ENCODE measurements at places on chromosomes 3 and 15.
A peak's percentile ranks its signal among the peaks of the same experiment; 100 is the strongest.

- no peak for DNase-seq
Measured at GRCh38 chr3:107268469-107268868, 108.8 kb upstream of the CCDC54 start.

GRCh38 chr3:114293838-114294535 lies at the start of gene TIGIT:
Gene TIGIT, plus strand, starts transcription at chr3:114294028. Its CDS starts 34 bp downstream, at chr3:114294062.
- no peak for DNase-seq

DNA sequence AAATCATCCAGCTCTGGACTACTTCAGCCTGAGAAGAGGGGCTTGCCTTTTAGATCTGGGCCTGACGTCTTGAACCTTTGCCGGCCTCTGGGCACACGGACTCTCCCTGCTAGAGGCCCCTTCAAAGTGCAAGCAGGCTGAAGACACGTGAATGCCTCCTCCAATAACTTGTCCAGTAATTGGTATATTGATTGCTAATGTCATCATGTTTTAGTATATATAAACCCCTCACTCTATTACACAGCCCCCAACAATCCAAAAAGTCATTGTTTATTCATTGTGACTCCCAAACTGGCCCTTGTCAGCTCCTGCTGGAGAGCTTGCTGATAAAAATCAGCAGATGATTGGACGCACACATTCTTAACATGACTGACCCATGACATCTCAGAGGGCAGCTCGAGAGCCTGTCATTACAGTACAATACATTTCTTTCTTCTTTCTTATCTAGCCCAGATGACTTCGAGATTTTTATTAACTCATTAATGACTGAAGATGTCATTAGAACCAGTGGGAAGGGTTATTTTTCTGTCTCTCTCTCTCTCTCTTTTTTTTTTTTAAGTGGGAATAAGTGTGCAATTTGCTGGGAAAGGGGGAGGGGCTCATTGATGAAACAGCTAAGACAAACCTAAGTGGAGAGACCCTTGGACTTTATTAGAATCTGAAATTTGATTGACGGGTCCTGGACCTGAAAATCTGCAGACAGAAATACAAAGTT lies 65.5 kb upstream of the NR2F2 start:
- no peak for DNase-seq

GRCh38 chr3:196889844-196890708 lies 22.4 kb downstream of the SENP5 start:
- DNase-seq, result no peak

DNA sequence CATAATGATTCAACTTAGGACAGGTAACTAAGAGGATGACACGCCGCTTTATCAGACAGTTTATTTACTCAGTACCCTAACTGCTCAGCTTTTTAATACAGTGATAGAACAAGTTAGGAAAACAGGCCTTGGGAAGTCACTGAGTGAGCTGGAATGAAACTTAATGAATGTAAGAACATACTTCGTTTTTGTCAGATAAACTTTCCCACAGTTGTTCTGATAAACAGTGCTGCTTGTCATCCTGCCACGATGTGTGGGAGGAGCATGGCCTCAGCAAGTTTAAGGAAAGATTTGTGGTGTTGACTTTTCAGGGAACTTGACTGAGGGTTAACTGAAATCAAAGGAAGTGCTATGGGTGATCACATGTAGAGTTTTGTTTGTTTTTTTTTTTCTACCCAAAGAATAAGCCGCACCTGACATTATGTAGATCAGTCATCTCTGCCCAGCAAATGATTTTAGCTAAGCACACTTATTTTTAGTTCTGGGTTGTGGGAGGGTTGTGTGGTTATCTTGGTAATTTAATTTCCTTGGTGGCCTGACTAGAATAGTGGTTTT lies 5.6 kb upstream of the P2RY14 start:
- DNase-seq, result no peak

GRCh38 chr15:51842852-51843737 lies 13.6 kb downstream of the TMOD3 start:
- DNase-seq, result no peak

- DNase-seq, result no peak
Measured at GRCh38 chr3:117104381-117104780, 394.8 kb downstream of the TUSC7 start.

GRCh38 chr3:20375302-20375701 lies 189.3 kb upstream of the SGO1 start:
- DNase-seq, result no peak

- DNase-seq, result no peak
Measured at GRCh38 chr15:35211240-35211902, 126.3 kb upstream of the NANOGP8 start.

DNA sequence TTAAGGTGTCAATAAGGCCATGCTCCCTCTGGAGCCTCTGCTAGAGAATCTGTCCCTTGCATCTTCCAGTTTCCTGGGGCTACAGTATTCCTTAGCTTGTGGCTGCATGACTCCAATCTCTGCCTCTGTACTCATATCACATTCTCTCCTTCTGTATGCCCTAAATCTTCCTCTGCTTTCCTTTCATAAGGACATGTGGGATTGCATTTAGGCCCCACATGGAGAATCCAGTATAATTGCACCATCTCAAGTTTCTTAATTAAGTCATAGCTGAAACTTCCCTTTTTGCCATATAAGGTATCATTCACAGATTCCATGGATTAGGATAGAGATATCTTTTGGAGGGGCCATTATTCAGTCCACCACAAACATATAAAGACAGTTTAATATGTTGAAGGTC lies 409.8 kb upstream of the TMCO5A start:
- no peak for DNase-seq

- DNase-seq, result no peak
Measured at GRCh38 chr3:149619136-149619535, 38.7 kb downstream of the WWTR1 start.

- no peak for DNase-seq
Measured at GRCh38 chr3:165815682-165816081, 21.5 kb downstream of the BCHE start.

DNA sequence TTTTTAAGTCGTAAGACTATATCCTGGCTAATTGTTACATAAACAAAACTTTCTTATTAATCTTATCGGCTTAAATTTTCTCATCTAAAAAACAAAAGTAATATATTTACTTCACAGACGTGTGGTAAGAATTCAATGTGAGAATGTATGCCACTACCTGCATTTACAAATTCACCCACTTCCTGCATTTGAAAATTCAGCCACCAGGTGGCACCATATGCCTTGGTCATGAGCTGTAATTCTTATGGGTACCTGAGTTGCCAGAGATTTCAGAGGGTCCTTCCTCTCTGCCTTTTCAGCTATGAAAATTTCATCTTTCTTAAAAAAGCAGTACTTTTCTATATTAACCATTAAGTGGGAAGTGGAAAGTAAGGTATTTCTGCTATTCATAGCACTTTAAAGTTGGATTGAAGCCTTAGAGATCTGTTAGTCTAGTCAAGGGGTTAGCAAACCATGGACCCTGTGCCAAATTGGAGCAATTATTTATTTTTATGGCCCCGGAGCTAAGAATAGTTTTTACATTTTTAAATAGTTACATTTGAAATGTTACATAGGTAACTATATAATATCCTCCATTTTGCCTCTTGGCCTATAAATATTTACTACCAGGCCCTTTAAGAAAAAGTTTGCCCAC lies 127.8 kb downstream of the HCN4 start:
- DNase-seq, result peak; percentile 58

DNA sequence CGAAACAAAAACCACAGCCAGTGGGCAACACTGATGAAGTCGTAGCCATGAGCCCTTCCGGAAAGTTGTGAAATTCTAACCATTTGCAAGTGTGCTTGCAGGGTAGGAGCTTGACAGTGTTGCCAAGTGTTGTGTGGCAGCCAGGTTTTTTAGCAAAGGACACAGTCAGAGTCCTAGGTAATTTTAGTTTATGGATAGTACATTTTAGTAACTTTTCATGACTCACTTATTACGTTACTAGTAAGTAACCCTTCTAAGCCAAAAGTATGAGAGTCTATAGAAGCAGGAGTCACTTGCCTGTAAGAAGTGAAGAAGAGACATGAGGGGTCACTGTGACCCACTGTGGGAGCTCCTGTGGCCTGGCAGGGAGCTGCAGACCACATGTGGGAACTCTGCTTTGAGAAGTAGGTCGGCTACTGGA lies 54.8 kb upstream of the ADPGK start:
- DNase-seq, result no peak

DNA sequence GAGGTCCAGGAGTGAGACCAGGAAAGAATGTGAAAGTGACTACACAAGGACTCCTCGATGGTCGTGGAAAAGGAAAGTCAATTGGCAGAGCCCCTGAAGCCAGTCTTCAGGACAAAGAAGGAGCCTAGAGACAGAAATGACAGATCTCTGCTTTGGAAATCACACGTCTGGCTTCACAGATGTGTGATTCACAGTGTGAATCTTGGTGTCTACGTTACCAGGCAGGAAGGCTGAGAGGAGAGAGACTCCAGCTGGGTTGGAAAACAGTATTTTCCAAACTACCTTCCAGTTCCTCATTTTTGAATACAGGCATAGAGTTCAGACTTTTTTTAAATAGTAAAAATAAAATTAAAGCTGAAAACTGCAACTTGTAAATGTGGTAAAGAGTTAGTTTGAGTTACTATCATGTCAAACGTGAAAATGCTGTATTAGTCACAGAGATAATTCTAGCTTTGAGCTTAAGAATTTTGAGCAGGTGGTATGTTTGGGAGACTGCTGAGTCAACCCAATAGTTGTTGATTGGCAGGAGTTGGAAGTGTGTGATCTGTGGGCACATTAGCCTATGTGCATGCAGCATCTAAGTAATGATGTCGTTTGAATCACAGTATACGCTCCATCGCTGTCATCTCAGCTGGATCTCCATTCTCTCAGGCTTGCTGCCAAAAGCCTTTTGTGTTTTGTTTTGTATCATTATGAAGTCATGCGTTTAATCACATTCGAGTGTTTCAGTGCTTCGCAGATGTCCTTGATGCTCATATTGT lies 6.0 kb downstream of the CCR2 start:
- no peak for DNase-seq

DNA sequence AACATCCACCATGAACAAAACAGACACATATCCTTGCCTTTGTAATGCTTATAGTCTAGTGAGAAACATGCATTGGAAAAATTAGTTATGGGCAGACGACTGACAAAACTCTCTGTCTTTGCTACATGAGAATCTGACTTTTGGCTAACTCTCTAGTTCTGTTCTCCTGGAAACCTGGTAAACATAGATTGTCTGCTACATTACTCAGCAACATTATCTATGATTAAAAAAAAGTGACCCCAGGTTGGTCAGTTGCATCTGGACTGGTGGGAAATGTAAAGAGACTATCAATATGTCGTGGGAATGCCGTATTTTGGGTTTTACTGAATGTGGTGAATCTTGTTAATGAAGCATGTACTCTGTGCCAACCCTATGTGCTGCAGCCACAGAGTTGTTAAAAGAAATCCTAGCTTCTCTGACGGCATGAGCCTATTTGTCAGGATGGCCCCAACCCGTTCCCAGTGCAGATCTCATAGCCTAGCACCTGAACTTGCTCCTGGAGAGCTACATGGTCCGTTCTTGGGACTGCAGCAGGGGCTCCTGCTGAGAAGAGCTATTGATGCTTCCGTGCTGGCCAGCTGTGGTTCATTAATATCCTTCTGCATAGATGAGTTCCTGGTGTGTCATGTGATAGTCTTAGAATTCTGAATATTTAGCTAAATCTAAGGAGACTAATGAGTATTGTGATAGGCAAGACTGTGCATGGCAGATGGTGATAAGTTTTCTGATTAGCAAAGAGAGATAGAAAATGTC lies 311.7 kb upstream of the ZNF717 start:
- DNase-seq, result no peak

GRCh38 chr15:91678003-91678402 lies 175.5 kb upstream of the SLCO3A1 start:
- DNase-seq, result no peak

GRCh38 chr3:158574646-158575045 lies 3.7 kb downstream of the MLF1 start:
- DNase-seq, result no peak

DNA sequence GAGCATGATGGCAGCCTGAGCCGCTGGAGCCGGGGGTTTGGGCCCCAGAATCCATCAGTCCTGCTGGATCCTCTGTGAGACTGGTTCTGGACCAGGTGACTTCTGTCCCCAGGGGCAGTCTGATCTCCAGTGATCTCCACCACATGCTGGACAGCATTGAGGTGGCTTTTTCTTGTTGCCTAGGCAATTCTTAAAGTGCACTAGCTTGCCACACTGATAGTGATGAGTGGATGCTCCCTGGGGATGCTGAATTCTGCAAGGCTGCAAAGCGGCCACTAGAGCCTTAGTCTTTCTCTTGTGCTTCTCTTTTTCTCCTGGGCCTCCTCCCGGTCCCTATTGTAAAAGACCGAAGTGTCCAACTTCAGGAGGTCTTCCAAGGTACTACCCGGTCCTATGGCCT lies 70.4 kb upstream of the ATP11B start:
- no peak for DNase-seq

GRCh38 chr15:57505949-57506391 lies 85.7 kb upstream of the MYZAP start:
- no peak for DNase-seq

- no peak for DNase-seq
Measured at GRCh38 chr15:70523616-70524015, 239.7 kb downstream of the UACA start.

- DNase-seq, result no peak
Measured at GRCh38 chr15:80836223-80836622, 57.1 kb downstream of the CEMIP start.

DNA sequence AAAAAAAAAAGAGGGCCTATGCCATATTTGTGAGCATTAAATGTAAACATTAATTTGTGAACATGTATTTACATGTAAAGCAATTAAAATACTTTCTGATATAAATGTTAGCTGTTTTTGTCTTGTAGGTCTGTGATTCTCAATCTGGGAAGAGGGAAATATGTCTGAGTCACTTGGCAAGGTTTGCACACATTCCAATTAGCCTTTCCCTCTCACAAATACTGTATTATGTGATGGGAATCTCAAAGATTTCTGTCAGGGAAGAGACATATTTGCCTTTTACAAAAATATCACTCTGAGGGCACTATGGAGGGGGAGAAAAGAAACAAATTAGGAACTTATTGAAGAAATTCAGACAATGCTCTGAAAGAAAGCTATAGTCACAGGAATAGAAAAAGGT lies 483.6 kb downstream of the GBE1 start:
- DNase-seq, result no peak

DNA sequence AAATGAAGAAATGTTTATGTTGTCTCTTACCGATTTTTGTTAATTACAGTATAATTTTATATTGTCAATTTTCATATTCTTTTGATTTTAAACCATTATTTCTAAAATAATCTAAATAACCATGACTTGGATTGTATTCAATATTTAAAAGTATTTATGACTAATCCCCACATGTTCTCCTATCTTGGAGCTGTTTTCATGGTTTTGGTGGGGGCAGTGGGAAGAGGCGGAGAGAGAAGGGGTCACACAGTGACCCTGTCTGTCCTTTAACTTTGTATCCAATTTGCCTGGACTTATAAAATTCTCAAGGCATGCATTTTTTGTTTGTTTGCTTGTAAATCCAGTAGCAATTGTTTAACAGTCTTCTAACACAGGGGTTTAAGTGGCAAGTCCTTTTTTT lies 407.4 kb downstream of the NTRK3 start:
- DNase-seq, result no peak

DNA sequence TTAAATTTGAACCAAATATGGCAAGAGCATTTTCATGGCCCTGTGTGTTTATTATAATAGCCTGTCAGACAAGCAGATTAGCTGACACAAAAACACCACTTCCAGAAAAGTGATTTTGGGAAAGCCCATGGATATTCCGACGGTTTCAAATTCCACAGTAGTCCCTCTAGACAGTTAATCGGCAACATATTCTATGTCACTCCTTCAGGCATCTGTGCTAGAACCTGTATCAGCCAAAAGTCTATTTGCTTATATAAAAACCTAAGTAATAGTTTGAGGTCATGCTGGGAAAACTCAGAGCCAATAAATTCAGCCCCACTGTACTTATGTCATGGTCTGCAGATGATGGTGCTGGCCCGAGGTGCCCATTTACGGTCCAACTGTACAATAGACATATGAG lies 110.2 kb upstream of the ARHGEF26 start:
- no peak for DNase-seq

Data from stimulated activated CD4-positive, alpha-beta T cell treated with anti-CD3 and anti-CD28 coated beads, TNF-alpha, amount 100 ng/mL, for 1 hour (primary cell).